ENCODE measurements at places on chromosomes 6 and 20.

DNA sequence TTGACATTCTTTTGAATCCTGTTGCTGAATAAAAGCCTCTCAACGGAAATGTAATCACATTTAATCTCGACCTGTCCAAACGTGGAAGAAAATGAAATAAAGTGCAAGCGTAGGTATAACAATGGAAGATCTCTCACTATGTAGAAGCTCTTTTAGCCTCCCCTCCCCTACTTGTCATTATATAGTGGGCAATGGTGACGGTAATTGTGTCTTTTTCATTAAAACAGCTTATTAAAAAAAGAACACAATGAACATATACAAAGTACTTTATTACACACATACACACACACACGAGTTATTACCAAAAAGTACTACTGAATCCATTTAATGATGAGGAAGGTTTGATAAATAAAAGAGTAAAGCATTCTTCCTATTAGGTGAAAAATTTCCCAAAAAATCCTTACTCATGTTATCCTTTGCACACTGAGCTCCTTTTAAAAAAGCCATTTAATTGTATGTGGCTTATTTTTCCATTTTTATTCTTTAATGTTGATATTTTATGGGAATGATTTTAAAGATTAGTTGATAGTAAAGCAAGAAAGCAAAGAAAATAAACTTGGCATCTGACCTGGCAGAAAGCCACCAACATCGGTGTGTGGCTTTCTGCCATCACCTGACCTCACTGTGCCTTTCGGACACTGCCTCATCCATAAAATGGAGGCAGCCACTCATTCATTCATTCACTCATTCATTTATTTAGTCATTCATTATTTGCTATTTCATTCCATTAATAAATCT lies 493 bp upstream of the SGK1 start:
- no peak for DNase-seq

DNA sequence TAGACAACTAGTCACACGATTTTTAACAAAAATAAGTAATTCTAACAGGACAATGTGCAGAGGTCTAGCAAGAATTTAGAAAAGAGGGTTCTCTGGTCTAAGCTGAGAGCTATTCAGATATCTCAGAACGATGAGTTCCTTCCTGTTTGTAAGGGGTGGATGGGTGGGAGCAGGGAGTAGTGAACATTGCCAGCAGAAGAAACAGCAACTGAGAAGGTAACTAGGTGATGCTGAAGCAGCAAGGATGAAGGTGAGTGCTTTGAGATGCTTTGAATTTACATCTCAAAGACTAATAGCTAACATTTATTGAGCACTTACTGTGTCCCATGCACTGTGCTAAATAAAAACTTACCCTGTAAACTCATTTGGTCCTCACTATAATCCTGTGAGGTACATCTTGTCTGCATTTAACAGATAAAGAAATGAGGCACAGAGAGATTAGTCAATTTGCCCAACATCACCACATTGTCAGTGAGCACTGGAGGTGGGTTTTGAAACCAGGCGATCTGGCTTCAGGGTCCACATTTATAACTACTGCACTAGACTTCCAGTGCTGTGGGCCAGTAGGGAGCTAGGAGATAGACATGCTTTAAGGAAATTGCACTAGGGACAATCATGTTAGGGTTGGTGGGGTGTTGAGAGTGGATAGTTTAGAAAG lies 15.7 kb downstream of the BRD2 start:
- DNase-seq: no peak

DNA sequence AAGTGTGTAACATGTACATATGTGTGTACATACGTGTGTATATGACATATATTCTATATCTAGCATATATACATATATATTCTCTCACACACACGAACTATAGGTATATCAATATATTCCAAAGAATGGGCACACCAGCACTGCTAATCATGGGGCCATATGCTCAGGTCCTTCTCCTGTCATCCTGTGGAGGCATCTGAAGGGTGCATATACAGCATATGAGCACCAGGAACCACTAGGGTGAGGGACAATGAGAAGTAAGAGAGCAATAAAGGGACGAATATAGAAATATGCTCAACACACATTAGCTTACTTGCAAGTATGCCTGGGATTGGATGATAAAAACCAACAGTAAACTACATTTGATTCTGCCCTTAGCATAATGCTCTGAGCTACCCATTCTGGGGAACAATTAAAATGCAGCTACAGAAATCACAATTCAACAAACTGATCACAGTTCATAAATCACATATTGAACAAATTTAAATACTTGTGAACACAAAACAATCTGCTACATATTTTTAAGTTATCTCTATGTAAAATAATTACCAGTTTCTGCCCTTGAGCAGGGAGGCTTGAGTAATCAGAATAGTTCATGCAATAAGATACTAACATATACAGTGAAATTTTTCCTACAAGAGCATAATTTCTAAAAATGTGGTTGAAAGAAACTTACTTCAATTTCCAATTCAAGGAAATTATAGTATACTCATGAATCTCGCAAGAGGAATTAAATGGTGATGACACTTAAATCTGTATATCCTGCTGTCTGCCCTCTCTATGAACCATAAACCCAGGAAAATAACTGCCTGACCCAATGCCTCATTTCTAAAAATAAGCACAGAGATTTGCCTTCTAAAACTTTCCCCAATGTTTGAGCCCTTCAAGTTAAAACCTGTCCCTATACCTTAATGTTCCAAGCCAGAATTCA lies 272.2 kb upstream of the THEMIS start:
- no peak for DNase-seq

DNA sequence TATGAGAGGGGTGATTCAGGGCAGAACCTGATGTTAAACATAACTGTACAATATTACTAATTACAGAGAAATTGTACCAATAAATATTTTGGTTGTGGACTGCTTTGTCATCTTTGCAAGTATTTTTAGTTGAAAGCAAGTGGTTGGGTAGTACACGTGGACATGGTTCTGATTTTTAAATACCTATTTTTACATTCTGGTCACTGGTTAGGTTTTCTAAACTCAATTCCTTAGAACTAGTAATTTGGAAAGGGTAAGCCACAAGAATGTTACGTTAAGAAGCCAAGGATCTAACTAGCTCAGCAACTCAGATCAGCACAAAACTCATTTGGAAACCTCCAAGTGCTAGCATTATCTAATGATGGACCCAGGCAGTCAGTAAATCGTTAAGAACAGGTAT lies 2.7 kb downstream of the EPB41L2 start:
- DNase-seq: no peak

Measured in NCI-H2081 treated with DMSO at 0.1 percent for 48 hours (cell line).